ENCODE measurements at places on chromosomes 4 and X.

DNA sequence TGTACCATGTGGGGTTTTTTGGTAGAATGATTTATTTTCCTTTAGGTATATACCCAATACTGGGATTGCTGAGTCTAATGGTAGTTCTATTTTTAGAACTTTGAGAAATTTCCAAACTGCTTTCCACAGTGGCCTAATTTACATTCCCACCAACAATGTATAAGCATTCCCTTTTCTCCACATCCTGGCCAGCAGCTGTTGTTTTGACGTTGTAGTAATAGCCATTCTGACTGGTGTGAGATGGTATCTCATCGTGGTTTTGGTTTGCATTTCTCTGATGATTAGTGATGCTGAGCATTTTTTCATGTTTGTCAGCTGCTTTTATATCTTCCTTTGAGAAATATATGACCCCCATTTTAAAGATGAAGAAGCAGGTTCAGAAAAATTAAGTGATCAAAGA lies 153.7 kb downstream of the CBR4 start:
- no peak for DNase-seq

DNA sequence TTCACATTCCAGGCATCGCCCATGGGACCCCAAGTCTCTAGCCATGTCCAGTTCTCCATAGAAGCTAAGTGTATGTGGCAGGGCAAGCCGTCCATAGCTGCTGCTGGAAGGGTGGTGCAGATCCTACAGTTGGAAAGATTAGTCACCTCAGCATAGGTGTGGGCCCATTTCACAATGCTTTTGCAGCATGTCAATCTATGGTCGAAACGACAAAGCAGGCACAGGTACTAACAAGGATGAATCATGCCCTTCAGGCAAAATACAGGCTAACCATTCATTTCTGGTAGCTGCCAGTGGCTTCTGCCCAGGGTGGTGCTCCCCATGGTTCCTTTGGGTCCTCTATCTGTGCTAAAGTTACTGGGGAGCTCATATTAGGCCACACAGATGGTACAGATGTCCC lies 225.2 kb downstream of the ADGRL3 start:
- DNase-seq: no peak

DNA sequence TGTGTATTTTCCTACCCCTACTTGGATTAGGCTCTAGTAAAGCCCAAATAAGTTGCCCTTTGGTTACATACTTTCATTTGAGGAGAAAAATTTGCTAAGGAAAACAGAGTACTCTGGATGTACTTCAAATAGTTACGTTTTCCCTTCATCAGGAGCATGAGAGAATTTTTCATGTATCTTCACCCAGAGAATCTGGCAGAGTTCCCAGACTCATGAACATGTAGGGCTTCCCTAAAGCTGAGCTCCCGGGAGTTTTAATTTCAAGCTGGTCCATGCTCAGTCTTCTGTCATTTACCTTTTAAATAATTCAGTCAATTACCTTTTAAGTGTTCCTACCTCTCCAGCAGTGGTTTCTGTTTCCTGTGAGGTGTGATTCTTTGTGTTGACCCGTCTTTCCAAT lies 367.5 kb upstream of the GRID2 start:
- DNase-seq: no peak

DNA sequence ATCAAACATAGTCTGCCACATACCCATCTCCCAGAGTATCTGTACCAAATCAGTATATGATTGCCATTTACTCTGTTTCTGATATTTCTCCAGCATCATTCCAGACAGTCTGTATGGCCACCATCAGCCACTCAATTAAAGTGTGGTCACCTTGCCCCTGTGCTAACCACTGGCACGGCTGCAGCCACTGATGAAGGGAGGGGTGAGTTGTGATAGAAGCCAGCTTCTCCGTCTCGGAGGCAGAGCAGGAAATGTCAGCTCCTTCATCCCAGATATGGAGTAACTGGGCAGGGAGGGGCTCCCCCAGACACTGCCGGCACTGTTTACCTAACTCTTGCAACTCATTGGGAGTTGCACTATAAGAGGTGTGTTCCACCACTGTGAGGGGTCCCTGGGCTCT lies 30.3 kb downstream of the CXCL13 start:
- DNase-seq: no peak

DNA sequence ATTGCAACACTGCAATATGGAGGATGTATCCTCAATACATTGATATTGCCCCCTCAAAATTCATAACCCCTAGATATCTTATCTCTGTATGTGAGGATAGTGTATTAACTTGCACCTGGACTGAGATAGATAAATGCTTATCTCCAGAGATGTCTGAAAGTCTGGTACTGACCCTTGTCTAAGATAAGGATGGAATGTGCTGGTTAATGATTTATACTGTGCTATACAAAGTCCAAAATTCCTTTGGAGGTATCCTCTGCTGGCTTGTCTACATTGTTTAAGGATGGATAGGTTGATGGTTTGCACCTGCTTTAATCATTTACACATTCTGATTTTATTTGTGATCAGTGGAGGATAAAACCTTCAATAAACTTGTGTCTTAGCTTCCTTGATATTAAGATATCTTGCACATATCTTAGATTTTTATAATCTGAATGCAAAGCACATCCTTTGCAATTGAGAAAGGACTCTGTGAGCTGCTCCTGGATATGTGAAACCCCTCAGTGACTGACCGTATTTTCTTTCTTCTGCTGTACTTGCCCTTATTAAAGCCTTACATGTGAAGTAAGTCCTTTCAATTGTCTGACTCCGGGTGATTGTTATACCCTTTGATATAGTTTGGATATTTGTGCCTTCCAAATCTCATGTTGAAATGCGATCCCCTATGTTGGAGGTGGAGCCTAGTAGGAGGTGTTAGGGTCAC lies 430.3 kb upstream of the MAOA start:
- no peak for DNase-seq

- no peak for DNase-seq
Observed at GRCh38 chr4:72786401-72786990, 217.5 kb upstream of the ADAMTS3 start.

DNA sequence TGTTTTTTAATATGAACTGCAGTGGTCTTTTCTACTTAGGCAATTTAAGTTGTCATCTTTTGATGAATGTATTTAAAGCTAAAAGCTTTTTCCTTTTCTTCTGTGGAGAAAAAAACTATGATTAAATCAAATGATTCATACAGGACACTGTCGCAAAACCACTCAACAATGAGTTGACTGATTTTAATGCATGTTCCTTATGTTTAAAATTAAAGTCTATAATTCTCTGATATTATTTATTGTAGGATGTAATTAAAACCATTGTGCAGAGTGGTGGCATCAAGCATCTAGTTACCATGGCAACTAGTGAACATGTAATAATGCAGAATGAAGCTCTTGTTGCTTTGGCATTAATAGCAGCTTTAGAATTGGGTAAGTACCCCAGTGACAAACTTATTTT lies 172.5 kb downstream of the RAP1GDS1 start:
- no peak for DNase-seq

GRCh38 chr4:152935143-152935542 lies 980 bp upstream of the FHDC1 start:
- no peak for DNase-seq

- DNase-seq: no peak
Observed at GRCh38 chr4:169025184-169025583, 15.1 kb upstream of the CBR4 start.
